SJSA1 (cell line): ENCODE measurements at places on chromosomes 13 and 19. TPM values are rescaled to one million over a fixed set of nuclear protein-coding genes. Genes with fewer than 3 reads are reported as not detected.

The KCNN4 gene
- 1.6 and 5.1 TPM in 2 replicates for total RNA-seq

The RNF17 gene
- not detected in 2 replicates for total RNA-seq

The FGF9 gene
- 0.26 TPM in 1 of 2 replicates, not detected in the other for total RNA-seq

The EDNRB gene
- total RNA-seq = not detected in 2 replicates

The KRTDAP gene
- total RNA-seq = not detected in 2 replicates

DNA sequence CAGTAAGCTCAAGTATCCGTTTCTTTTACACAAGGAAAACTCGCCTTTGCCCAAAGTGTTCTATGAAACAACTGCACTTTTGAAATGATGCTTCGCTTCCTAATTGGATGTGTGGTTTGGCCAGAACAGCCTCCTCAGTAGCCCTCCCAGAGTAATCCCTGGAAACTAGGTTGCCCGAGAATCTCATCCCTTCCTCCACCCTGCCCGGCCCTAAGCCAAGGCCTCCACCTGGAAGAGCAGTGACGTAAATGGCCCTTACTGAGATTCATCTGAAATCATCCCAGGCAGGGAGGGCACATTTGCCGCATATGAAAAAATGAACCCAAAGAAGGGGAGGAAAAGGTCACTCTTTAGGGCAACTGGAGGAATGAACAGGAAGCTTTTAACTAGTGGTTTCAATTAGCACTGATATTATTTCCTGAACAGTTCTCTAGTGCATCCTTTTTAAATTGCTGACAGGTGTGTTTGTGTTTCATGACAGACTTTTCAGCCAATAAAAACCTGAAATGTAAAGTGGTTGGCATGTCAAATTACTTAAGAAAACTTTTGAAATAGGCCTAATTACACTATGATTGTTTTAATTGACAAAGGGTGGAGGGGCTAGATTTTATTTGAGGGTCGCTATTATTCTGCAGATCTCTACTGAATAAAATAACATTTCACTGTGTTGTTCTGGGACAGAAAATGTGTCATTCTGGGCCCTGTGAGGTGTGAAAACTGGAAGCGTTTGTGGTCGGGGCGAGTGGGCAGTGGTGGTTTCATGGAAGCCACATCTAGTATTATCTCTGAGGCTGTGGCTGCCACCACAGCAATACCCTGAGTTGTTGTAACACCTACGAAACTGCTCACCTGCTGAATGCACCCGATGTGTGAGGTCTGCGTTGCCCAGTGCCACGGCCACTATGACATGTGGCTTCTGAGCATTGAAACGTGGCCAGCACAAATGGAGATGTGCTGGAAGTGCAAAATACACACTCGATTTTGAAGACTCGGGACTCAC, 112.1 kb downstream of the ZIC5 start:
- no peak for DNase-seq

GRCh38 chr19:35868172-35868822, at the start of gene APLP1:
Gene APLP1, plus strand, starts transcription at chr19:35868574. Its CDS starts 63 bp downstream, at chr19:35868637.
- DNase-seq = peak; percentile 68

DNA sequence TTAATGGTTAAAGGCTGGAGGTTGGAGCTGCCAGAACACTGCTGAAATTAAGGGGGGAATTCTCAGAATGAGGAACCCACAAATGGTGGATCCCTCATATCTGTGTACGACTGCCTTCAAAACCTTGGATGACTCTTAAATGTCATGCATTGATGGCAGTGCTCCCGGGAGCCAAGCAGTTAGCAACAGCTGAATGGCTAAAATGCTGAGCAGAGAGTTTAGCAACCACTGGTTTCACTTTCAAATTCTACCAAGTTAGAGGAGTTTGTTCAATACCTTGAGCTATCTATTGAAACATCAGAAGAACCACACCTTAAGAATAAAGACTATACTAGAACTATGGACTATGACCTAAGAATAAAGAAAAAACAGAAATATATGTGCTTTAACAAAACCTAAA, 41.4 kb downstream of the UQCRFS1 start:
- DNase-seq = no peak

- DNase-seq = no peak
These were observed 32.4 kb downstream of the ACTN4 start for GRCh38 chr19:38679839-38680238.

DNA sequence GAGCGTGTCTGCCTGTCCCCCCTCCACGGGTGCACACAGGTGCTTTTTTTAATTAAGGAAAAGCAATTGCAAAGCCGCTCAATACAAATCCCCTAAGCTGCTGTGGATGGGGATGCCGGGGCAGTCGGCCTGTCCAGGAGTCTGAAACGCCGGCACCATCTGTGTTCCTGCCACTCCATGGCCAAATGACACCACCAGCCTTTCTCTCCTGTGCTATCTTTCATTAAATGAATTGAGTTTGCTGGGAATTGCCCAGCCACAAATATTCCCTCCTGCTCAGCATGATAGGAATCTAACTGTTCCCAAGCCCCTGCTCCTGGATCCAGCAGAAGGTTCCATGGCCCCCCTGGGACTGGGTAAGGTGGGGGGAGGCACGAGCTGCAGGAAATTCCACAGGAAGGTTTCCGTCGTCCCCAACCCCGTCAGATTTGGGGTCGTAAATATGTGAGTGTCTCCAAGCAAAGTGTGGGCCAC, 139.2 kb downstream of the KDM4B start:
- DNase-seq = no peak

- DNase-seq = no peak
These were observed 3.0 kb downstream of the OBI1 start for GRCh38 chr13:78655906-78656305.

DNA sequence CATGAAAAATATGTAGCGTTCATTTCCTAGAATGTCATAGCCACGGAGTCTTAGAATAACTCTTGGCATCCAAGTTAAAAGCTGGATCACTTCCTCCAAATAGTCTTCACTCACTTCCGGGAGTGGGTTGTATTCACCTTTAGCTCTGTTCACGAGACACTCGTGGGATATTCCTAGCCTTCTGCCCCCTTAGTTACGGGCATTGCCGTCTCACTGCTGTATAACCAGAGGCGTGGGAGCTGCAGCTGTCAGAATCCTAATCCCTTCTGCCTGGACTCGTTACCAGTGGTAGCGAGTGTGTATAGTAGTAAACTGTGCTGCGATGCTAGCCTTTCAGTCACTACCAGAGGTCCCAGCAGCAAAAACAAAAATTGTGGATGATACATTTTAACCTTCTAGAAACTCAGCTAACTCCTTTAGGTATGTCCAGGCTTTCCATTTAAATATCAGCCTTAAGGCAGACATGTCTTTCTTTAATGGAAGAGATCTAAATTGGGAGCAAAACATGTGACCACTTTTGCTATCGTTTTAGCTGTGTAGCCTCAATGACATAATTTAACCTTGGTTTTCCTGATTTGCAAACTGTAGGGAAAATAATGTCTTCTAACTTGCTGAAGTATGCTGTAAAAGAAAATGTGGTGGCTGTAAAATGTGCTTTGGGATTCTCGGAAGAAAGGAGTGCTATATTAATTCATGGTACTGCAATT, 34.1 kb downstream of the ERCC5 start:
- no peak for DNase-seq

GRCh38 chr13:100235311-100235901, 146.5 kb downstream of the PCCA start:
- peak; percentile 69 for DNase-seq

DNA sequence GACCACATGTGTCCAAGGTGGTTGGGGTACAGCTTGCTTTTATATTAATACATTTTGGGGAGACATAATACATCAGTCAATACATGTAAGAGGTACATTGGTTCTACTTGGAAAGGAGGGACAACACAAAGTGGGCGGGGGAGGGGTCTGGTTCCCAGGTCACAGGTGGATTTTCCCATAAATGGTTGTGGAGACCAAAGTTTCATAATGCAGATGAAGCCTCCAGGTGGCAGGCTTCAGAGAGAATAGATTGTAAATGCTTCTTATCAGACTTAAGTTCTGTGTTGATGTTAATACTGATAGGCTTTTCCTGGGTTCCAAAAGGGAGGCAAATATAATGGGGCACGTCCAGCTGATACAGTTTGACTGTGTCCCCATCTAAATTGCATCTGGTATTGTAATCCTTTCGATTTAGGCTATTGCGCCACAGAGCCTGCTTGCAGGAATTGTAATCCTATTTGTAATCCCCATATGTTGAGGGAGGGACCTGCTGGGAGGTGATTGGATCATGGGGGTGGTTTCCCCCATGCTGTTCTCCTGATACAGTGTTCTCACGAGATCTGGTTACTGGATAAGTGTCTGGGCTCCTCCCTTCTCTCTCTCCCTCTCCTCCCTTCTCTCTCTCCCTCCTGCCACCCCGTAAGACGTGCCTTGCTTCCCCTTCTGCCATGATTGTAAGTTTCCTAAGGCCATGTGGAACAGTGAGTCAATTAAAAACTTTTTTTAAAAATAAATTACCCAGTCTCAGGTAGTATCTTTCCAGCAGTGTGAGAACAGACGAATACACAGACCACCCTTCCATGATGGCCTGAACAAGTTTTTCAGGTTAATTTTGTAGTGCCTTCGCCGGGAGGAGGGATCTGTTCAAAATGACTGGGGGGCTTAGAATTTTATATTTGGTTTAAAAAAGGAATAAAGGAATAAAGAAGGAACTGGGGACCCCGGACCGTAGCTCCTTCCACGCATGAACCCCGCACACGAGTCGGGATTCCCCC, 44.9 kb downstream of the ZNF823 start:
- no peak for DNase-seq

- DNase-seq = no peak
These were observed 72.4 kb upstream of the TSC22D1 start for GRCh38 chr13:44648392-44649103.

GRCh38 chr19:44863990-44864389, 17.9 kb downstream of the NECTIN2 start:
- no peak for DNase-seq

DNA sequence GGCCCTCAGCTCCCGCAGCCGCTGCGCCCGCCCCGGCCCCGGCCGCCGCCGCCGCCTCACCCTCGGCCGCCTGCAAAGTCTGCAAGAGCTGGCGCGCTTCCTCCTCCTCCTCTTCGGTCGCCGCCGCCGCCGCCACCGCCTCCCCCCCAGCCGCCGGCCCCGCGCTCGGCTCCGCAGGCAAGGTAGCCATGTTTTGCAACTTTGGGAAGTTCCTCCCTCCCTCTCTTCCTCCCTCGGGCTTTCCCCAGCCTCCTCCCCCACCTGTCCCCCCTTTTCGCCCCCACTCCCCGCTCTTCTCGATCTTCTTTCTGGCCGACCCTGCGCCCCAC, 433 bp downstream of the SIX5 start:
- DNase-seq = no peak

GRCh38 chr19:40365613-40366401, 17.3 kb downstream of the PLD3 start:
- peak; percentile 33 for DNase-seq

DNA sequence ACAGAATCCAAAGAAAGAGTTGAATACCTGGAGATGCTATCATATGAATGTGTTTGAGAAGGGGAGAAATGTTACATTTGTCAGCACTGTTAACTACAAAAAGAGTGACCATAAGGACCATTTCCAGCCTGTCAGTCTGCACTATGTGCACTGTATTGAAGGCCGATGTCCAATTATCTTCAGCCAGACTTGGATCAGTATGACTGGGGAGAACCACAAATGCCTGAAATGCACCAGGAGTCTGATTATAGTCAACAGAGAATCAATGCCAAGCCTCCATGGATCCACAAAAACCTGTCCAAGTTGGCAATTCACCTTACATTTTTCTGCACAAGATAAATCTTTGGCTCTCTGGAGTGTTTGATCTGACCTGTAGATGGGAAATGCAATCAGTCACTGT, 697.5 kb upstream of the SGCG start:
- no peak for DNase-seq

GRCh38 chr13:106139377-106139776, 396.1 kb downstream of the EFNB2 start:
- no peak for DNase-seq

- DNase-seq = no peak
These were observed 811.1 kb downstream of the DIAPH3 start for GRCh38 chr13:59352600-59352999.

GRCh38 chr13:63184693-63185092, 1769.0 kb upstream of the PCDH20 start:
- no peak for DNase-seq

GRCh38 chr13:44474122-44474910, 100.7 kb downstream of the SERP2 start:
- DNase-seq = no peak

DNA sequence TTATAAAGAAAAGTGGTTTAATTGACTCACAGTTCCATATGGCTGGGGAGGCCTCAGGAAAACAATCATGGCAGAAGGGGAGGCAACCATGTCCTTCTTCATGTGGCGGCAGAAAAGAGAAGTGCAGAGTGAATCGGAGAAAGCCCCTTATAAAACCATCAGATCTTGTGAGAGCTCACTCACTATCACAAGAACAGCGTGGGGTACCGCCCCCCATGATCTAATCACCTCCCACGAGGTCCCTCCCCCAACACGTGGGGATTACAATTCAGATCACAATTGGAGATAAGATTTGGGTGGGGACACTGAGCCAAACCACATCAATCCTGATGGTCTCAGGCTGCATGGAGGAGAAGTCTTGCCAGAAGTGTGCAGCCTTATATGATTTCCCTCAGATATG, 26.0 kb downstream of the TM9SF2 start:
- no peak for DNase-seq

DNA sequence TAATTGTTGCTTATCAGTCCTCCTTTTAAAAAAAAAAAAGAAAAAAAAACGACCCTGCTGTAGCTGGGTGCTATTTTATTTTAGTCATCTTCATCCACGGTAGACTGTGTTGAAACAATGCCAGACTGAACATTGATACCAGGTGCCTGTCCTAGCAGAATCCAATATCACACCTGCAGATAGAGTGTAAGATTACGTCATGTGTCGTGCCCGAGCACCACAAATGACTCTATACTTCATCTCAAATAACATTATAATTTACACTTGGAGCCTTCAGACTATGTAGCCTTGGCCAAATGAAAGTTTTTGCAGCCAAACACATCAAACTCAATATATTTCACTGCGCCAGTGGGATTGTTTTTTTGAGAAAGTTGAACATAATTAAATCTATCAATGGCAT, 410.6 kb downstream of the FGF9 start:
- DNase-seq = no peak

DNA sequence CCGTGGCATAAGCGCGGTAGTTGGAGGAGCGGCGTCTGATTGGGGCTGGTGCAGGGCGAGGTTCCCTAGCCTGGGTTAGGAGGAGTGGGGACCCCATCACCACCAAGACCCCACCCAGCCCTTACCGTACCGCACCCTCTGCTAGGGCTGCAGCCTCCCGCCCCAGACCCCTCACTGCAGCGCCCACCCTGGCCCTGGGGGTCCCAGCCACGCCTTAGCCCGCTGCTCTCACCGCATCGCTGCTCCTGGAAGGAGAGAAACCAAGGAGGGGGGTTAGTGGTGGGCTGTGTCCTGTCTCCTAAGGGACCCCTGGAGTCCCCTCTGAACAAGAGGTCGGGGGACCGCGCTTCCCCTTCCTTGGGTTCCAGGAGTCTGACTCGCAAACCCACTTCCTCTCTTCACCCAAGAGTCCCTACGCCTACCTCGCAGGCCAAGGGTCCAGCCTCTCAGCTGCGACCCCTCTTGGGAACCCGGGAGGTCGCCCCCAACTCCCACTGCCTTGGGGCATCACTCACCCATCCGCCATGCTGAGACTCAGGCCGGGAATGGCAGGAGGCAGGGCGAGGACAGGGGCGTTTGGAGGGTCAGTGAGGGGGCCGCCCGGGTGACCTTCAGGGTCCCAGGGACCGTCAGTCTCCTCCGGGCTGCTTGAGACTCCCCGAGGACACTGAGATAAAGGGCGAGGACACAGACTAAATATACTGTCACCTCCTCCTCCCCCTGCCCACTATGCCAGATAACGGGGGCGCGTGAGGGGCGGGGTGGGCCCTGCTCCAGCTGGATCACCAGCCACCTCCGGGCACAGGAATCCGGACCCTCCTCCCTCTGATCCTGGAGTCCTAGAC, at the start of gene TNNI3:
Gene TNNI3 (minus strand): TSS at position 669 of the 845 bp plus-strand sequence. CDS start 143 bp downstream, at position 526.
- no peak for DNase-seq
